H1 (cell line): ENCODE measurements at places on chromosomes 6 and 20. TPM values are rescaled to one million over a fixed set of nuclear protein-coding genes. Genes with fewer than 3 reads are reported as not detected.
A peak's percentile ranks its signal among the peaks of the same experiment; 100 is the strongest.

Gene SLC16A10
- 16.9 and 18.6 TPM in 2 replicates for total RNA-seq

Gene ID1
- total RNA-seq = 120 and 131 TPM in 2 replicates

Gene PAQR8
- 9.1 and 9.6 TPM in 2 replicates for total RNA-seq

Gene TLDC2
- 0.23 and 0.34 TPM in 2 replicates for total RNA-seq

Gene PPP1R3G
- 0.09 TPM in 1 of 2 replicates, not detected in the other for total RNA-seq

Gene GMPR
- 0.99 and 1.2 TPM in 2 replicates for total RNA-seq

Gene EBF4
- 1.2 and 1.6 TPM in 2 replicates for total RNA-seq

Gene C20orf204
- total RNA-seq = 0.52 and 0.61 TPM in 2 replicates

Gene DLL1
- total RNA-seq = 3.8 and 5.6 TPM in 2 replicates

Gene ZDHHC14
- total RNA-seq = 5.3 and 7.4 TPM in 2 replicates

DNA sequence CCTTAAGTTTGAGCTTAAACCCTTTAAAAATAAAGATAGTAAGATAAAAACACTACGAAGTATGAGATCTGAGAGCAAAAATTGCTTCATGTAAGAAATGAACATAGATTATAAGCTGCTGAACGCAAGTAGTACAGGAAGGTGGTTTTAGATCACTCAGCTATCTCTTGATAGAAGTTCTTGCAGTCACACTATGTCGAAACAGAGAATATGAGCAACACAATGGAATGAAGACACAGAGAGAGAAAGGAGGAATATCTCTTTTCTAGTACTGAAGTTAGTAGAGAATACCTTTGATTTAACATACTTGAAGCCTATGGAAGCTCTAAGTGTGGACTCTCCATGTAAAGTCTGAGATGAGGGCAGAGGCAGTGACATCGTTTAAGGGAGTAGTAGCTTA lies 162.7 kb downstream of the CDK19 start:
- H3K36me3 ChIP-seq = no peaks in the 10 kb centered on the region
- DNase-seq = no peak
- no peak overlapping the region for H3K27ac ChIP-seq
- no peak overlapping the region for H3K4me3 ChIP-seq
- no peaks in the 10 kb centered on the region for H3K27me3 ChIP-seq
- H3K4me1 ChIP-seq = no peaks in the 10 kb centered on the region

GRCh38 chr6:100479179-100480035 lies 14.7 kb upstream of the SIM1 start:
- H3K27me3 ChIP-seq = no peaks in the 10 kb centered on the region
- H3K36me3 ChIP-seq = no peaks in the 10 kb centered on the region
- H3K4me3 ChIP-seq = no peak overlapping the region

DNA sequence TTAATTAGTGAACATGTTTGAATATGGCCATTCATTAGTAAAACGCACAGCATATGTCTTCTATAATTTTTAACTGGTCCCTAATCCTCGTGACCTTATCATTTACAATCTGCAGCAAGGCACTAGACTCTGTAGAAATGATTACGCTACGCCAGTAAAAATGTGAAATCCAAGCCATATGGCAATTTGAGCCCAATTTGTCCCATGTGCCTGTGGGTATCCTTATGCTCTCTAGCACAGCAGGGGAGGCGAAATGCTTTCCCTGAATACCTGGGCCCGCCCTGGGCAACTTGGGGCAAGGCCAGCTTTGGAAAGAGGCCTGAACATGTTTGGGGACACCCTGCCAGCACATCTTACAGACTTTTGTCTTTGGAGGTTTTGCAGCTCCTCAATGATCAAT lies 122.7 kb upstream of the AGPAT4 start:
- H3K27ac ChIP-seq = no peak overlapping the region
- H3K4me3 ChIP-seq = no peak overlapping the region

GRCh38 chr6:112357791-112358190 lies 10.7 kb downstream of the RFPL4B start:
- no peak overlapping the region for H3K27ac ChIP-seq
- no peaks in the 10 kb centered on the region for H3K4me1 ChIP-seq
- H3K36me3 ChIP-seq = no peaks in the 10 kb centered on the region
- no peaks in the 10 kb centered on the region for H3K27me3 ChIP-seq
- no peak for DNase-seq

DNA sequence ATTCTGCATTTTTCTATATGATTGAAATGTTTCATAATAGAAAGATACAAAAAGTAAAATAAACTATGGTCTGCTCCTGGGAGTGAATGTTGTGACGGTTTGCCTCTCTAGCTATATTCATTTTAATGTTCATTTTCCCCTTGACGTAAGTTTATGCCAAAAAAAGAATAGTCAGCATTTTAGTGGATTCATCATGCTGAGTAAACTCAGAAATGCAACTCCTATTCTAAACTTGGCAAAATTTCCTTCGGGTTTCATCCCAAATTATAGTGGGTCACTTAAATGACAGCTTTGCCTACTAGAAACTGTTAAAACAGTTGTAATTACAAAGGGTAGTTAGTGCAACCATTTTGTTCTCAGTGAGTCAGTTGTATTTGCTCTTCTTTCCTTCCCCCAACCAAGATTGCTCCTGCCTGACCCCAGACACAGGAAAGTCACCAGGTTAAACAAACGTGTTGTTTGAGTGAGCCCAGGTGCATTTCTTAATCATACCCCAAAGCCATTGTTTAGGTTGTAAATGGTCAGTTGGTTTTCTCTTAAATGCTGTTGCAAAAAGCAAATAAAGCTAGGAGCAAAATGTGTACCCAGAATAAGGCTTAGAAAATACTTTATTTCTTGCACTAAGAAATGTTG lies 482.3 kb upstream of the SOX4 start:
- no peak for DNase-seq
- no peaks in the 10 kb centered on the region for H3K27me3 ChIP-seq
- no peak overlapping the region for H3K4me3 ChIP-seq

GRCh38 chr6:81026041-81026553 lies 726.4 kb downstream of the TENT5A start:
- peaks cover 3% of the 10 kb centered on the region; the same call in 1 of the 2 replicates for H3K36me3 ChIP-seq
- no peak overlapping the region for H3K27ac ChIP-seq
- H3K4me3 ChIP-seq = no peak overlapping the region
- H3K4me1 ChIP-seq = no peaks in the 10 kb centered on the region

GRCh38 chr6:137676888-137677287 lies 182.7 kb upstream of the OLIG3 start:
- DNase-seq = no peak
- H3K4me3 ChIP-seq = no peak overlapping the region
- H3K27me3 ChIP-seq = no peaks in the 10 kb centered on the region
- no peaks in the 10 kb centered on the region for H3K36me3 ChIP-seq
- no peak overlapping the region for H3K27ac ChIP-seq
- H3K4me1 ChIP-seq = no peaks in the 10 kb centered on the region

DNA sequence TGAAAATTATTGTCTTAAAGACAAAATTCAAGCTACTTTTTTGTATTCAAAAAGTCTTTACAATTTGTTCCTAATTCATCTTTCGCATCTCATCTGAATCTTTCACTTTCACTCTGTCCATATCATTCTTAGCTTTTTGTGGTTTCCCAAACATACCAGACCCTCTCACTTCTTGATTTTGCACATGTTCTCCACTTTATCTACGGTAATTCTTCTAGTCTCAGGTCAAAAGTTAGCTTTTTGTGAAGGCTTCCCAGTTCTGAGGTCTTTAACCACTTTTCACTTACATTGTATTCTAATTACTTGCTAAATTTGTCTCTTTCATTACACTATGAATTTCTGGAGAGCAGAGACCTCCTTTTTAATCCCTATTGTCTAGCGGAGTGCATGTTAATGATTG lies 34.6 kb upstream of the EPHA7 start:
- no peaks in the 10 kb centered on the region for H3K36me3 ChIP-seq
- no peak for DNase-seq
- H3K4me1 ChIP-seq = no peaks in the 10 kb centered on the region; the same call in 1 of the 2 replicates
- no peaks in the 10 kb centered on the region for H3K27me3 ChIP-seq

- no peaks in the 10 kb centered on the region; the same call in 1 of the 2 replicates for H3K27me3 ChIP-seq
- no peaks in the 10 kb centered on the region for H3K36me3 ChIP-seq
- H3K4me1 ChIP-seq = no peaks in the 10 kb centered on the region; the same call in 1 of the 2 replicates
- DNase-seq = no peak
- H3K27ac ChIP-seq = no peak overlapping the region
Measured at GRCh38 chr6:83466328-83466727, 35.5 kb upstream of the ME1 start.

- no peak for DNase-seq
- H3K27ac ChIP-seq = 0 out of 2 replicates have a peak overlapping the region, but pooled peaks have one; percentile 11
- H3K4me3 ChIP-seq = no peak overlapping the region
- H3K36me3 ChIP-seq = no peaks in the 10 kb centered on the region
- no peaks in the 10 kb centered on the region for H3K27me3 ChIP-seq
Measured at GRCh38 chr6:135251498-135252441, 70.7 kb downstream of the MYB start.

DNA sequence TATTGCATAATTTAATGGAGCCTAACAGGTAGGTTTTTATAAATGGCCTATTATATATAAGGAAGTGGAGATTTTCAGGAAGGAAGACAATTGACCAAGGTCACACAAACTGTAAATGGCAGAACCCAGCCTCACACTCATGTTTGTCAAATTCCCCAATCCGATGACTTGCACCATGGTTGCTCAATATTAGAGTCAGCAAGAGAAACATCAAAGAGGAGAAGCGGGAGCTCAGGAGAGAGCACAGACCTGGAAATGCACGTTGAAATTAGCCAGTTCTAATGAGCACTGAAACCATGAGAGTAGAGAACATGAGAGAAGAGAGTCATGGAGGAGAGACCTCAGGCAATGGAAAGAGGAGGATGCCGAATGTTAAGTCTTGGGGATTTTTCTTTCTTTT lies 13.5 kb upstream of the MLIP start:
- H3K4me1 ChIP-seq = no peaks in the 10 kb centered on the region
- no peak overlapping the region for H3K27ac ChIP-seq
- no peaks in the 10 kb centered on the region for H3K36me3 ChIP-seq
- no peak for DNase-seq
- H3K4me3 ChIP-seq = no peak overlapping the region
- H3K27me3 ChIP-seq = no peaks in the 10 kb centered on the region

- no peaks in the 10 kb centered on the region for H3K27me3 ChIP-seq
- no peak for DNase-seq
- no peak overlapping the region for H3K27ac ChIP-seq
- peaks cover 8% of the 10 kb centered on the region for H3K36me3 ChIP-seq
Measured at GRCh38 chr20:34524426-34524825, 8.2 kb downstream of the DYNLRB1 start.

GRCh38 chr6:158529629-158530028 lies 30.3 kb upstream of the TMEM181 start:
- no peak for DNase-seq
- H3K4me1 ChIP-seq = no peaks in the 10 kb centered on the region
- no peaks in the 10 kb centered on the region; the same call in 1 of the 2 replicates for H3K27me3 ChIP-seq
- H3K27ac ChIP-seq = no peak overlapping the region

- no peak overlapping the region for H3K27ac ChIP-seq
- no peaks in the 10 kb centered on the region for H3K4me1 ChIP-seq
- no peak for DNase-seq
- H3K27me3 ChIP-seq = no peaks in the 10 kb centered on the region
- H3K36me3 ChIP-seq = no peaks in the 10 kb centered on the region
Measured at GRCh38 chr6:157800420-157801237, 22.4 kb upstream of the SNX9 start.

GRCh38 chr20:44973053-44973452 lies 6.7 kb downstream of the STK4 start:
- no peaks in the 10 kb centered on the region; the same call in 1 of the 2 replicates for H3K4me1 ChIP-seq
- H3K4me3 ChIP-seq = no peak overlapping the region
- H3K36me3 ChIP-seq = peaks cover 2% of the 10 kb centered on the region
- no peaks in the 10 kb centered on the region for H3K27me3 ChIP-seq
- no peak for DNase-seq

- H3K4me3 ChIP-seq = no peak overlapping the region
- no peaks in the 10 kb centered on the region for H3K27me3 ChIP-seq
- H3K27ac ChIP-seq = no peak overlapping the region
- no peak for DNase-seq
Measured at GRCh38 chr6:93393554-93394074, 25.7 kb downstream of the EPHA7 start.

DNA sequence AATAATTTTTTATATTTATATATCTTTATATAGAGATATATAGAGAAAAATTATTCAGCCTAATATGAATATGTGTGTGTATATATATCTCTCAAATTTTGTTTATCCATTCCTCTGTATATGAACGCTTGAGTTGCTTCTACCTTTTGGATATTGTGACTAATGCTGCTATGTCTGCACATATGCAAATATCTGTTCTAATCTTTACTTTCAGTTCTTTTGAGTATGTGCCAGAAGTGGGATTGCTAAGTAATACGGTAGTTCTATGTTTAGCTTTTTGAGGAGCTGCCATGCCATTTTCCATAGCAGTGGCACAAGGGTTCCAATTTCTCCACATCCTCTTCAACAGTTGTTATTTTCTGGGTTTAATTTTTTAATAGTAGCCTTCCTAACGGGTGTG lies 72.8 kb upstream of the CEP85L start:
- DNase-seq = no peak
- no peaks in the 10 kb centered on the region for H3K27me3 ChIP-seq
- no peak overlapping the region for H3K27ac ChIP-seq
- H3K4me1 ChIP-seq = no peaks in the 10 kb centered on the region
- H3K4me3 ChIP-seq = no peak overlapping the region
- no peaks in the 10 kb centered on the region for H3K36me3 ChIP-seq

DNA sequence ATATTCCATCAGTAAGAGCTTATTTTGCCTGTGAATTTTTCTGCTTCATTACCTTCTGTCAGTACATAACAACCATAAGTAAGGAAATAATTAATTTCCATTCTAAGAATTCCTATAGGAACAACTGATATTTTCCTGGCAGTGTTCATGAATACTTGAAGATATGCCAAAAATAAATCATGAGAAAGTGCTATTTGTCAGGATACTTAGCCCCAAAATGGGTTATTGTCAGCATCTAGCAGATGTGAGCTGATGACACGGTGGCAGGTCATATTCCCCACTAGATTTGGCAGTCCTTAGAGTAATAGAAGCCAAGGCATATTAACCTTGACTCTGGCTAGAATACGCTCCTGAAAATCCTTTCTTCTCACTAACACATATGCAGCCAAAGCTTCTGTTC lies 43.2 kb upstream of the CRISP1 start:
- no peak overlapping the region for H3K27ac ChIP-seq
- no peak overlapping the region for H3K4me3 ChIP-seq
- peaks cover 24% of the 10 kb centered on the region; the same call in 1 of the 2 replicates for H3K4me1 ChIP-seq
- H3K27me3 ChIP-seq = no peaks in the 10 kb centered on the region
- no peaks in the 10 kb centered on the region for H3K36me3 ChIP-seq
- no peak for DNase-seq

- no peak for DNase-seq
- H3K36me3 ChIP-seq = no peaks in the 10 kb centered on the region
- no peak overlapping the region; the same call in 1 of the 2 replicates for H3K4me3 ChIP-seq
- H3K27me3 ChIP-seq = peaks cover 14% of the 10 kb centered on the region
- peaks cover 2% of the 10 kb centered on the region; the same call in 1 of the 2 replicates for H3K4me1 ChIP-seq
Measured at GRCh38 chr20:833121-833449, 430 bp upstream of the FAM110A start.
